ENCODE measurements at places on chromosomes 7 and 10.
A peak's percentile ranks its signal among the peaks of the same experiment; 100 is the strongest.

GRCh38 chr10:119425881-119426170 is 116.7 kb downstream of the RGS10 start:
- no peak for DNase-seq

- DNase-seq = no peak
Measured at GRCh38 chr10:505419-505818, 184.0 kb downstream of the DIP2C start.

DNA sequence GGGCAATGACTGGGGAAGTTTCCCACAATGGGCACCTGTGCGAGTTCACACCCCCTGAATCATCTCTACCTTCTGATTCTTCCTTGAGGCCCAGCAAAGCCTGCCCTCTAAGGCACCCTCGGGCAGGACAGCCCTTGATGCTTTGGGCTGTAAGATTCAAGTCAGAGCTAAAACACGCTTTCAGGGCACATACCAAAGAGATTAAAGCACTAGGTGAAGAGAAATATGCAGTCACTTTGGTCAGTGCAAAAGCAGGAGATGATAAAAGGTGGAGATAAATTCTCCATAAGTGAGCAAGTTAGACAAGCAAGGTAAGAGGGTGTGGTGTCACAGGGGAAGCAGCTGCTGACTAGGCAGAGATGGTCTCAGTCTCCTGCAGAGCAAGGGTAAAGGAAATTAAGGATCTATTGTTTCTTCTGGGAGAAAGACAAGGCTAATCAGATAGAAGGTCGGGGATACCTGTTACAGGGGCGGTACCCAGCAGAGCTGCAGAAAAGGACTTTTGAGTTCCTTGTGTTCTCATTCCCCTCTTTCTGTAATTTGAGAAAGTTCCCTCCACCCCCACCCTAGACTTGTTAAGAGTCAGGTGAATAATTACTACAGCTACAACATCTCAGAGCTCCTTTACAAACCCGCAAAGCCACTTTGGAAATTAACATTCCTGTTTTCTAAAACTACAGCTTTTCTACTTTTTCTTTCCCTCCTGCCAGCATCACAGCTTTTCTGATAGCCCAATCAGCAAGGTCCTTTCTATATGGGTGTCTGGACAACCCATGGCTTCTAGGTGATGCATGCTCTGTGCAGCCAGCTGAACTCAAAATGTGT is 26.4 kb downstream of the PDLIM1 start:
- DNase-seq = no peak

DNA sequence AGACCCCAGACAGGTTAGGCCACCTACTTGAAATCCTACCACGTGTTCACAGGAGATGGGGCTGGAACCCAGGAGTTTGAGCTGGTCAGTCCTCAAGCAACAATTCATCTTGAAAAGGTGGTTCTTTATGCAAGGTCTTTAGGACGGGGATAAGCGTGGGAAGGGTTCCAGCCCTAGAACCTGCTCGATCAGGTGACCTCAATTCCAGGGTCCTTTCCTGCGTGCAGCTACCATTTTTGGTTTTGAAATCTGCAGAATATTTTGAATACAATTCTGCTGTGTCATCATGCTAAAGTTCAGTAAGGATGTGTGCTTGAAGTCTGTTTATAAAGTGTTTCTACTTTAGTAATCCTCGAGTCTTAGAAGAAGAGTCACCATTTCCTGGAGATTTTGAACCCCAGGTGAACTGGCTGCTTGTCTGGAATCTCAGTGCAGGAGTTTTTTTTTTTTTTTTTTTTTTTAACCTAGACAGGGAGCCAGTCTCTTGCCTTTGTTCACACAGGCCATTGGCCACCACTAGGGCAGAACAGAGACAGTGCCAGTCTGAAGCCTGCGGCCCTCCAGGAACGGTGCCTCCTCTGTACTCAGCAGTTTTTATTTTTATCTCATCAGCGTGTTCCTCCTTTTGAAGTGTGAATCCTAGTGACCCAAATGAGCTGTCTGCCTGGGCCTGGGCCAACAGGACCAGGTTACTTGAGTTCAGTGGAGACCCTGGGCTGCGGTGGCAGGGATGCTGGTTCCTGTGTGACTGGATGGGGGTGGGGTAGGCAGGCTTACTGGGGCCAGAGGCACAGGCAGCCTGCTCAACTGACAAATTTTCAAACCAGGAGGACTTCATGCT is 54.6 kb downstream of the EEPD1 start:
- peak; percentile 35 for DNase-seq

DNA sequence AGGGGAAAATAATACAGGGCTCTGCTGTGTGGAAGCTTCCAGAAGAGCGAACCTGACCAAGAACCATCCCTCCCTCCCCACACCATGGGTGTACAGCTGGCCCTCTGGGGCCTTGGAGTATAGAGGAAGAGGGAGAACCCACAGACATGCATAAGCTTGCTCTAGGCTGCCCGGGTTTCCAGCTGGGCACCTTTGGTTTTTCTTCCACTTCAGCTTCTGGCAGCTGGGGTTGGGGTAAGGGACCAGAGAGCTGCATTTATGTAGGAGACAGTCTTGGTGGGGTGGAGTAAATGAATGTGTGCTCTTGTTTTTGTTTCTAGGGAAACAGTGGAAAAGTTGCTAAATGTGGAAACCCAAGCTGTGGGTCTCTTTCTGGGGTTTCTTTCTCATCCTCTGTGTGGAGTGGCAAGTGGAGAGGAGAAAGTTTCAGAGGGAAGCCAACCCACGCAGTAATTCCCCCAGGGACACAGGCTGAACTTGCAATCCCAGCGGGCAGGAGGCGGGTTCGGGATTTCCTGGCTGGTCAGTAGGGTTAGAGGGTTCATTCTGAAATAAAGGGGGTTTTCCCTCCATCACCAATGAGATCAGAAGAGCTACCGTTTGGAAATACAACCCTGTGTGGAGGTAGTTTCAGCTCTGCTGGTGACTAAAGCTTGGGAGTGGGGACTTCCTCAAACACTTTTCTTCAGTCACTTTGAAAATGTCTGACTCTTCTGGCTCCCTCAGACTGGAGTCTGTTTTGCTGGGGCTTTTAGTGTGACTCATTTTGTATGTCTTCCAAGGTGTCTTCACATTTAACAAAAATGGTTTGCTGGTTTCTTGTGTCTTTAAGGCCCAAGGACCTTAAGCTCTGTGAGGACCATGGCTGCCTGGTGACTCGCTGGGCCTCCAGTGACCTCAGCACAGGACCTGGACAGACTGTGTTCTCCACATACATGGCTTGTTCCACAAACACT is 22.2 kb upstream of the SRGN start:
- no peak for DNase-seq

GRCh38 chr10:131312478-131312836 is 936 bp upstream of the TCERG1L start:
- DNase-seq = no peak

GRCh38 chr10:11861811-11862428 is 38.8 kb downstream of the PROSER2 start:
- DNase-seq = no peak

DNA sequence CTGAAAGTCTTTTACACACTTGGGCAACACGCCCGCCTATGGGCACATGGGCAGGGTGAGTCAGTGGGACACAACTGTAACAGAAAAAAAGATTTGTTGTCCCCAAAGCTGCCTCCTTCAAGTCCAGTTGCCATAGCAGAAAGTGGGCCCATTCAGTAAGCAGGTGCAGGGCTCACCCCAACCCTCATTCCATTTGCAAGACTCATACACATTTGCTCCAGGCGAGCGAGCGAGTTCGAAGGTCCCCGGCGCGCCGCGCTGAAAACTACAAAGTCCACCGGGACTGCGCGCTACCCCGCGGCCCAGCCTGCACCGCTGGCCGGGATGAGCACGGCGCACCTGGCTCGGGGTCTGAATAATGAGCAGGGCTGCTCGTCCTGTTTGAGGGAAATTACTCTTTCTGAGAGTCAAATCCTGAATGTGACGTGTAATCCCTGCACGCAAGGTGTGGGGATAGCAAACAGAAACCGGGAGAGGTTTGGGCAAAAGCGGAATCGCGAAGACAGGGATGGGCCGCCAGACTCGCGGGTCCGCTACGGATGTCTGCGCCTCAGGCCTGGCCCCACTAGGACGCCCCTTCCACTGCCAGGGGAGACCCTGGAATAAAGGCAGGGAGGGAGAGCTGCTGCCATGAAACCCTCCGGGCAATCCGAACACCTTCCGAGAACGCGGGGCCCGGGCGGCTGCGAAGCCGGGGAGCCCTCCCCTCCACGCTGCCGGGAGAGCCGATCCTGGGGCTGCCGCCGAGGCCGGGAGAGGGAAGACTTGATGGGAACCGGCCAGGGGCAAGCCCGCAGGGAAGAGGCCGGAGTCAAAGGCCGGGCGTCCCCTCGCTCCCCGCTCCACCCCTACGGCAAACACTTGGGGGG is 982 bp downstream of the COBL start:
- DNase-seq = no peak

- DNase-seq = no peak
Measured at GRCh38 chr7:127809261-127809702, 157.3 kb downstream of the SND1 start.

DNA sequence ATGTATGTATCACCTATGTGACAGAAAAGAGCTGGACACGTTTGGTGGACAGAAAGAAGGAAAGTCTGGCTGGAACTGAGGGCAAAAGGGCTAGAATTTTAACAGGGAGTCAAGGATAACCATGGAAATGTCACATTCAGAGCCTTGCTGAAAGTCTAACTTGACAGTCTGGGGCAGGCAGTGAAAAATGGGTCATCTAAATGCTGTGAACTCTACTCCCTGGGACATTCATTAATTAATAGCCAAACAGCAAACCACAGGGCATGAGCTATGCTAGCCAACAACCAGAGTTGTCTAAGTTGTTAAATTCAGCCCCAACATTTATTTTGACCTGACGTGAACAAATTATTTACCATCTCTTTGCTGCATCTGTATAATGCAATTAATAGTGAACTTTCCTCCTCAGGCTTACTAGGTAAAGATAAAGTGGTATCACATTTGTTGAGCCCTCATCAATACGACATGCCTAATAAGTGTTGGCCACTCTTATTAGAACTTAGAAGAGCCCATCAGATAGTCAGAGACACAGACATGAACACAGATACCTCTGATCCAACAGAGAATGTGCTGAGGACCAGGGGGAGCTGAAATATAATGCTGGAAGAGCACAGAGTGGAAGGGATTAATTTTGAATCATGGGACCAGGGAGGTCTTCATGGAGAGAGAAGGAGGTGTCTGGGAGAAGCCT is 109.9 kb downstream of the SORCS1 start:
- DNase-seq = no peak

- no peak for DNase-seq
Measured at GRCh38 chr10:126060261-126060931, 164.0 kb downstream of the FANK1 start.

GRCh38 chr7:33339074-33339790 is 209.9 kb downstream of the BBS9 start:
- DNase-seq = no peak

- DNase-seq = no peak
Measured at GRCh38 chr10:28012990-28013515, 14.2 kb upstream of the ODAD2 start.

- DNase-seq = no peak
Measured at GRCh38 chr10:61097026-61097425, 153.0 kb upstream of the RHOBTB1 start.

DNA sequence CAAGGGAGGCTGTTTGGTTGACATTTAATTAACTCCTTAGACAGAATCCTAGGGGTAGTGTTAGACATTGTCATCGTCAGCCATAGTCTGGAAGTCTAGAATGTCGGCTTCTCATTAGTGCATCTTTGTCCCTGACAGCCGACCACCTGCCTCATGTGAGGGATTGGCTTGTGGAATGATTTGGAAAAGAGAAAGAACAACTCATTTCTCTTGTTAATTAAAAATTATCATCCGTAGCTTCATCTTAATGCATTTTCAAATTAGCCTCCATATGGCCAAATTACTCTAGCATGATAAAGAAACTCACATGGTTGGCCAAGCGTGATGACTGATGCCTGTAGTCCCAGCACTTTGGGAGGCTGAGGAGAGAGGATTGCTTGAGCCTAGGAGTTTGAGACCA is 97.7 kb upstream of the PARD3 start:
- DNase-seq = no peak

DNA sequence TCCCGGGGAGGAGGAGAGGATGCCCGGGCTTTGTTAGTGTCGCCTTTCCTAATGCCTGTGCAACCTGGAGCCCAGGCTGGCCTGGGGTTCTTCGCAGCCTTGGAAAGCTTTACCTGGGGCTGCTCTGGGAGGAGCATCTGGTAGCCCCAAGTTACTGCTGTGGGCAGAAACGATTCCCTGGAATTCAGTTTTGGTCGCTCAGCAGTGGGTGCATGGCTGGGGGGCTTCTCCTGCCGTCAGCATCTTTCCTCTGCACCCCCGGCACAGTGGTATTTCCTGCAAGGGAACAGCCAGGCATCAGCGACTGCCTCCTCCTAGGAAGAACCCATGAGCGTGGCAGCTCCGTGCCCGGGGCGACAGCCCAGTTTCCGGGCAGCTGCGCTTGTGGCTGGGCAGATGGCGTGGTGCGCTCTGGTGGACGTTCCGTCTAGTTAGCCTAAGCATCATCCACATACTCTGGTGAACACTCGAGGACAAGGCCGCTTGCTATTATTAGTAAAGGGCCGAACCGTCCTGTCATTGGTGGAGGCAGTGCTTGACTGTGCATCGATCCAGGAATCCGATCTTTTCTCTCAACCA is 107.0 kb upstream of the BTBD16 start:
- DNase-seq = no peak

DNA sequence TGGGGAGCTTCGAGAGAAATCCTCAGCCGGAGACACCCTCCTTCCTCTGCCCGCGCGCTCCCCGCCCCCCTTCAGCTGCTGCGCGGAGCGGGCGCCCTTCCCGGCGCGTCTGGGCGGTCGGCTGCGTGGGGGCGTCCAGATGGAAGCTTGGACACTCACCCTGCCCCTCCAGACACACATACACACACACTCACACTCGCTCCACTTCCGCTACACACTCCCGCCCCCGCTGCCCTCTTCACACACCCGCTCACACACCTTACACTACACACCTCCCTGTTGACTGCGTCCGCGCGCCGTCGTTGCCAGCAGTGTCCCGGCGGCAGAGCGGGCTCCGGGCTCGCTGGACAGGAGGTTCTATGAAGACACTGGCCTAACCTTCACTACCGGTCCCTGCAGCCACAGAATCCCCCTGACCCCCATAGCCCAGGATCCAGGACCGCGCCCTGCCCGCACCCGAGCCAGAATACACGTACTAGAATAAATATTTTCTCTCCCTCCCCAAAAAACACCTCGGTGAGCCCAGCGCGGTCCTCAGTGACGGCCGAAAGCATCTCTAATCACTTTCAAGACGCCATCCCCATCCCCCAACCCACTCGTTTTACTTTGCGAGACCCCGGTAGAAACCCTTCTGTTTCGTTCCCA is 1.1 kb upstream of the EGR2 start:
- peak; percentile 44 for DNase-seq

- no peak for DNase-seq
Measured at GRCh38 chr7:158470336-158470735, 117.3 kb downstream of the PTPRN2 start.

DNA sequence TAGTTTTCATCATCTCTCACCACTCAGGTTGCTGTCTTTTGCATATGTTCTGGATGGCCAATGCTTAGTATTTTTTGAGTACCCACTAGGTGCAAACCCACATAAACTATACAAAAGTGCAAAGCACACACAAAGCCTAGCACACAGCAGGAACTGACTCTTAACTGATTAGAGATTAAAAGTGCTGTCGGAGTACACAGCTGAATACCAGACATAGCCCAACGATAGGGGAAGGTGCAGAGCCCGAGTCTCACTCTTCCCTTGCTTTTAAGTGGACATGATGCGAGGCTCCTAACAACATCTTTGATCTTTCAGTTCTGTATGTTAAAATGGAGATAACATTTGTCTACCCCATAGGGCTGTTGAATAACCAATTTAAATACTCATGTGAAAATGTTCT is 90.8 kb downstream of the DPY19L1 start:
- no peak for DNase-seq

Data from activated gamma-delta T cell treated with Interleukin-2 at 50 U/mL for 16 hours (primary cell).